ENCODE measurements at places on chromosomes 16 and 17.

GRCh38 chr16:67449336-67449735 is 18.4 kb downstream of the HSD11B2 start:
- DNase-seq: no peak

GRCh38 chr16:31214708-31215286 is 878 bp downstream of the TRIM72 start:
- no peak for DNase-seq

DNA sequence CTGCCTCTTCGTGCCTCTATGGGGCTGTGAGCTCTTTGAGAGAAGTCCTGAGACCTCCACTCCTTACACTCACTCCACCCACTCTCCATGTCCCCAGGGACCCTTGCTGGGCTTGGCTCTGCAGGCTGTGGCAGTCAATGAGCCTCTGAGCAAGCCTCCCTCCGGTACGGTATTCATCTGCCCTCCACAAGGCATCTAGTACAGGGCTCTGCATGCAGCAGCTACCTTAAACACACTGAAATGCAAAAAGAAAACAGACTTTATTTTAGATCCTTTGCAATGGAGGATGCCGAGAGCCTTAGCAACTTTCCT is 38.9 kb upstream of the SMPD3 start:
- DNase-seq: no peak

GRCh38 chr16:23836078-23836403 is 258 bp downstream of the PRKCB start:
- no peak for DNase-seq

DNA sequence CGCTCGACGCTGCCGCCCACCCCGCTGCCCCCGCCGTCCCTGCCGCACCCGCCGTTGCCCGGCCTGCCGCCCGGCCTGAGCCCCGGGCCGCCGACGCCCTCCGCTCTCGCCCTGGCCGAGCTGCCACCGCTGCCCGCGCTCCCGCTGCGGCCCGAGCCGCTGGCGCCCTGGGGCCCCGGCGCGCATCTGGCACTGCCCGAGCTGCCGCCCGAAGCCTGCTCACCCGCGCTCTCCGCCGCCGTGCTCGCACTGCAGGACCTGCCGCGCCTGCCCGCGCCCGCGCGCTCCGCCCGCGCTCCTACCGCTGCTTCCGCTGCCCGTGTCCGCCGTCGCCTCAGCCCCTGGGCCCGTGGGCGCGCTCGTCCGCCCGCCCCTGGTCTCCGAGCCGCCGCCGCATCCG is 8.4 kb upstream of the CLDN9 start:
- DNase-seq: no peak

GRCh38 chr17:73644145-73645049 is at the start of gene SDK2:
Gene SDK2 (minus strand): TSS chr17:73644445. CDS start chr17:73644088, 357 bp downstream.
- no peak for DNase-seq

GRCh38 chr16:30458561-30459394 is 13.1 kb upstream of the SEPHS2 start:
- DNase-seq: peak; percentile 66

DNA sequence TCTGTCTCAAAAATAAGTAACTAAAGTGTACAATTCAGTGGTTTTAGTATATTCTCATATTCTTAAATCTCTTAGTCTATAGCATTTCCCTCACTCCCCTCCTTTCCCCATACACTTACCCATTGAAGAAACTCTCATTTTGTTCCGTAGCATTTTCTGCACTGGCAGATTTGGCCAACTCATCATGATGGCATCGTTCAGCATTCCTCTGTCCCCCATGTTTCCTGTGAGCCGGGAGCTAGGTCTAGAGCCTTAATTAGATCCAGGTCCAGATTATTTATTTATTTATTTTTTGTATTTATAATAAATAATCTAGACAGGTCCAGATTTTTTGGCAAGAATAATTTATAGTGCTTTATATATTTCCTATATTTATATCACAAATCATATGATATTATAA is 31.0 kb downstream of the HEATR3 start:
- no peak for DNase-seq

DNA sequence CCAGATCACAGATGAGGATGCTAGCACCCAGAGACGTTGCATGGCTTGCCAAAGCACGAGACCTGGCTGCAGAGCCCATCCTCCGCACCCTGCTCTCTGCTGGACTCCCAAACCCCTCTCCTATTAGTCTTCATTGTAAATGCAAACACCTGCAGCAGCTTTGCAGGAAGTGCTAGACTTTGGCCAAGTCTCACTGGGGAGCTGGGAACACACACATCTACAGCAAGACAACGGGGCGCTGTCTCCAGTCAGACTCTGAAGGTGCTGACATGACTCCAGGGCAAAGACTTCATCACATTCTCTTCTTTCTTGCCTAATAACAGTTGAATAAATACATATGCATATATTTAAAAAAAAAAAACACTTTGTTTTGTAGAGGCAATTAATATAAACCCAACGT is 43.8 kb downstream of the CYTH1 start:
- no peak for DNase-seq

DNA sequence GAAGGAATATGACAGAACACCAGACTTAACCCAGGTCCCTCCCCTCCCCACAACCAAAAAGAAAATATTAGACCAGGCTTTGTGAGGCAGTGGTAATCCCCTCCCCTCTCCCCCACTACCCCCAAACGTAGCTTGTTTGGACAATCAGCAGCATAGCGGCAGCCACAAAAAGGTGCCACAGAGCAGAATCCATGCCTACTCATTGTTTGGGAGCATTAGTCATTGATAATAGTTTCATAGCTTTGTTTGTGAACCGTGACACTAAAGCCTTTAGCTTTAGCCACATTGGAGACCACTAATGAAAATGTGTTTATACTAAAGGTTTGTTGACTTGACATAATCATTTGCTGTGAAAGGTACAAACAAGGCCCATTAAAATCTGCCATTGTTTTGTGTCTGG is 65.1 kb downstream of the NUP93 start:
- DNase-seq: no peak

GRCh38 chr16:87694441-87695125 is 71.2 kb downstream of the KLHDC4 start:
- no peak for DNase-seq

GRCh38 chr16:8958344-8959167 is 5.2 kb downstream of the USP7 start:
- DNase-seq: no peak

DNA sequence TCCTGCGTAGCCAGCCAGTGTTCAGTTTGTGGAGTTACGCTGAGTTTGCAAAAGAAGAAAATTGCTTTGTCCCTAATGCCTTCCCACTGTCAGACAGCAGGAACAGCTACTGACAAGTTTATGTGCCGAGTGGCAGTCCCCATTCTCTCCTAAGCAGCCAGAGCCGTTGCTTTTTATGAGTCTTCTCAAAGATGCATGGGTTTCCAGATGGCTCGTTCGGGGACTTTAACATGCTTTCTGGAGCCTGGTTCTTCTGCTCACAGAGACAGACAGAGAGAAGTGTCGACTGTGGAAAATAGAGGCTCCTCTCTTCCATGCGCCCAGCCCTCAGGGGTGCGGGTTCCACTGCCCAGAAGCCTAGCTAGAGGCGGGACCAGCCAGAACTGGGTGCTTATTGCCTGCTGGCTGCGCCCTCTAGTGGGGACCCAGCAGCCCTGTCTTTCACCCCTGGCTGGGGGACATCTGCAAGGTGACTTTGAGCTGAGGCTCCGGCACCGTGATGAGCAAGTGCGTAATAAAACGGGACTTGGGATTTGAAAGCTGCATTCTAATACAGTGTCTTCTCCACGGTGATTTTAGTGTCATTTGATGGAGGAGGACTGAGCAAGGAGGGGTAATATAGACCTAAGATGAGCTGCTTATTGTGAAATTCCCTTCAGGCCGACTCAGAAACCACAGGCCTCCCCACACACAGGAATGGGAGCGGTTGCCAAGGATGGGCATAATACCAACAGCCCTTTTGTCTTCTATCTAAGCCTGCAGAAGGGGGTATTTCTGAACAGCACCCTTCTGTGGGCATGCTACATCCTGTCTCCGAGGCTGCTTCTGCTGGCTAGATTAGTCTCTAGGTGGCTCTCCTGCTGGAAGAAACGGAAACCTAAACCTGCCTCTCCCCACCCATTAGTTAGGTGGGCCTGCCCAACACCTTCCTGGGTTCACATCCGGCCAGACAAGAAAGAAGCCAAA is 73.1 kb downstream of the CCDC182 start:
- DNase-seq: peak; percentile 56

GRCh38 chr17:69607162-69607834 is 192.8 kb downstream of the MAP2K6 start:
- DNase-seq: no peak

DNA sequence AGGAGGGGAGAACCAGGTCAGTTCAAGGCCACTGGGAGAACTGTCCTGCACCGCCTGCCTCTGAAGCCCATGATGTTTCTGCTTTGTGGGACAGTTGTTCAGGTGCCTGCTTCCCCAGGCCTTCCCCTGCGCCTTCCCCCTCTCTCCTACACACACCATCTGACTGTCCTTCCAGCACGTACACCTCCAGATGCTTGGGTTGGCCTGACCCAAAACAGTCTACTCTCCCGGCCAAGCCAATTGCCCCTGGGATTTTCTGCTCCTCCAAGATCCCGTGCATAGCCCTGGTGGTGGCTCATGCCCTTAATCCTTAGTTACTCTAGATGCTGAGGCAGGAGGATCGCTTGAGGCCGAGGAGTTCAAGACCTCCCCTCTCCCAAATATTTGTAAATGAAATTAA is 684 bp upstream of the RSAD1 start:
- DNase-seq: no peak

DNA sequence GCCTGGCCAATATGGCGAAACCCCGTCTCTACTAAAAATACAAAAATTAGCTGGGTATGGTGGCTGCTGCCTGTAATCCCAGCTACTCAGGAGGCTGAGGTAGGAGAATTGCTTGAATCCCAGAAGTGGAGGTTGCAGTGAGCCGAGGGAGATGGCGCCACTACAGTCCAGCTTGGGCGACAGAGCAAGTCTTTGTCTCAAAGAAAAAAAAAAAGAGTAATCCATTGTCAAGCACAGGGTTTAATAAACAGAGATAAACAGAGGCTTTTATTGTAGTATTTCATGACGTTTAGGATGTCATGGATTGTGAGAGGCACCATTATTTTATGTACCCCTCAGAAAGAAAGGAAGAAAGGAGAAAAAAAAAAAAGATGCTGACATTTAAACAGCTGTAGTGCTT is 75.2 kb upstream of the RNU2-1 start:
- DNase-seq: no peak

DNA sequence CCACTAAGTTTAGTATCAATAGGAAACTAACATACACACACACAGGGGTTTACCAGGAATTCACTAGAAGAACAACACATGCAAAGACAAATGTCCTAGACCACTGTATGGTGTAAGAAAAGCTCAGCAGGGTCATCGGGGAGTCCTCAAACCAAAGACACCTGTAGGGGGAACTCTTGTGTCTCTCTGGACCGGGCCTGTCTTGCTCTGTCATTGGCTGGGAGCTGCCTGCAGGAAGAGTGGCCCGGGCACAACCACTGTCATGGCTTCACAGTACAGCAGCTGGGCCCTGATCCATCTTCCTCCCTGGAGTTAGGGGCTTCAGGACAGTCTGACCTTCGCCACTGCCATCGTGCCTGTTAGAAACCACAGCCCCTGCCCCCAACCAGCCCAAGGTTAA is 263.6 kb upstream of the DYNLRB2 start:
- no peak for DNase-seq

GRCh38 chr17:50328363-50329325 is 17.3 kb upstream of the XYLT2 start:
- no peak for DNase-seq

DNA sequence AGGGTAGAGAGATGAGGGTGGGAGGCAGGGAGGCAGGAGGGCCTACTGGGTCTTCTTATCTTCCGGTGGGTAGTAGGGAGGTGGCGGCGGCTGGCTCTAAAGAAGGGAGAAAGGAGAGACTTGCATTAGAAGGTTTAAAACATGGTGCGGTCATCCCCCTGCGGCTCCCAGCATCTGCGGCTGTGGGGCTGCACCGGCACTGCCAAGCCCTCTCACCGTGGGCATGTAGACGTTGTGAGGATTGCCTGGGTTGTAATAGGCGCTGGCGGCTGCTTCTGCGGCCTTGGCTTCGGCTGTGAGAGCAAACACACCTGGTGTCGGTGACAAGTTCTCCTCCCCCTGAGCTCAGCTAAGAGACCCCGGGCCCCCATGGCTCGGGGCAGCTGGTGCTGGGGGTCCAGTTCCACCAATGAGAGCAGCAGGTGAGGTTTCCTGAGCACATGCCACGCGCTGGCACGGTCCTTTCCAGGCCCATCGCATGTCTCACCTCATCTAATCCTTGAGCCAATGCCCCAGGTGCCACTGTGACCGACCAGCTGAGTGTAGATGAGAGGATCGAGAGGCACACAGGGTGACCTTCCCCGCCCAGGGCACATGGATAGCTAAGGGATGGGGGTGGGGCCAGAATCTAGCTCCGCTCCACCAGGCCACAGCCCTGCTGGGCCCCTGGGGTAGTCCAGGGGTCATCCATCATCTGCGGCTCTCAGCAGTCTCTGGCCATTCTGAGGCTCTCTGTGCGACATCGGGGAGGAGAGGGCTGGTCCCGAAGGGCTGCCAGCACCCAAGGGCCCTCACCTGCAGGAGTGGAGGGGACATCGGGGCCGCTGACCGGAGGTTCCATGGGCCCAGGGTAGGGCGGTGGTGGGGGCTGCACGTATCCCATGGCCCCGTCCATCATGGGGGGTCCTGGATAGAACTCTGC is 2.7 kb upstream of the UNC13D start:
- DNase-seq: no peak

GRCh38 chr16:86231321-86231995 is 278.9 kb upstream of the FOXF1 start:
- no peak for DNase-seq

- DNase-seq: no peak
These were observed 1717.0 kb downstream of the TP53TG3F start for GRCh38 chr16:35176449-35176848.

DNA sequence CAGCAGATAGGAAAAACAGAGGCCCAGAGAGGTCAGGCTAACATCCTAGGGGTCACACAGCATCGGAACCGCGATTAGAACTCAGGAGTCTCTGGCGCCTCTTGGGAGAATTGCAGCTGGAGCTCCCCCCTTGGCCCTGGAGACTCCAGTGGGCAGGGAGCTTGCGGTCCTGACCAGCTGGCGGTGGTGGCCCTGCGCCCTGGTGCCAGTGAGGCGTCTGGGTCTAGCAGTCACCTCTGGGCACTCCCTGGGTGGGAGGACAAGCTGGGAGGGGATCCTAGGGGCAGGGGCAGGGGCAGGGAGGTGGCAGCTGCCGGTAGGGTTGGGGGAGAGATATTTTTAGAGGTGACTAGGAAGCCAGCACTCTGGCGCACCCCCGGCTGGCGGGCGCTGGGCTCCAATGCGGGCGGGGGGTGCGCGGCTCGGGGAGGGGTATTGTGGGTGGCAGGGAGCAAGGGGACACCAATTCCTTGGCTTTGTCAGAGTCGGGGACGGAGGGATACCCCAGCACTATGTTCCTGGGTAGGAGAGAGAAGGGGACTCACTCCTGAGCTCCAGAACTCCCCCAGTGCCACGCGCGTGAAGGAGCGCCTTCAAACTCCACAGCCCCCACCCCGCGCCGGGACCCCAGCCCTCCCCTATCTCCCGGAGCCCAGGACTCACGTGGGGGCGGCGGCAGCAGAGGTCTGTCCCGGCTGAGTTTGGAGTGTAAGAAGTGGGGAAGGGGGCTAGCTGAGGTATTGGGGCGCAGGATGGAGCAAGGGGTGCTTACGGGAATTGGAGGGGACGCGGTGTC is 584 bp downstream of the PHOSPHO1 start:
- no peak for DNase-seq

All from activated T-cell treated with anti-CD3 and anti-CD28 coated beads for 4 hours (primary cell).